ENCODE measurements at places on chromosomes 3 and 15.

DNA sequence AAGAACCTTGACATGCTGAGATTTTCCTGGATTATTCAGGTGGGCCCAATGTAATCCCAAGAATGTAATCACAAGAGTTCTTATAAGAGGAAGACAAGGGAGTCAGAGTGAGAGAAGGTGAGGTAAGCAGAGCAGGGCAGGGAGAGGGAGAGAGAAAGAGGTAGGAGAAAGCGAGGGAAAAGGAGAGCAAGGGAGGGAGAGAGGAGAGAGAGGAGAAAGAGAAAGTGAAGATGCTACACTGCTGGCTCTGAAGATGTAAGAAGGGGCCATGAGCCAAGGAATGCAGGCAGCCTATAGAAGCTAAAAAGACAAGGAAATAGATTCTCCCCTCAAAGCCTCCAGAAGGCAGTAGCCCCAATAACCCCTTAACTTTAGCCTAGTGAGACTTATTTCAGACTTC lies 28.7 kb upstream of the FAM98B start:
- DNase-seq, result no peak

DNA sequence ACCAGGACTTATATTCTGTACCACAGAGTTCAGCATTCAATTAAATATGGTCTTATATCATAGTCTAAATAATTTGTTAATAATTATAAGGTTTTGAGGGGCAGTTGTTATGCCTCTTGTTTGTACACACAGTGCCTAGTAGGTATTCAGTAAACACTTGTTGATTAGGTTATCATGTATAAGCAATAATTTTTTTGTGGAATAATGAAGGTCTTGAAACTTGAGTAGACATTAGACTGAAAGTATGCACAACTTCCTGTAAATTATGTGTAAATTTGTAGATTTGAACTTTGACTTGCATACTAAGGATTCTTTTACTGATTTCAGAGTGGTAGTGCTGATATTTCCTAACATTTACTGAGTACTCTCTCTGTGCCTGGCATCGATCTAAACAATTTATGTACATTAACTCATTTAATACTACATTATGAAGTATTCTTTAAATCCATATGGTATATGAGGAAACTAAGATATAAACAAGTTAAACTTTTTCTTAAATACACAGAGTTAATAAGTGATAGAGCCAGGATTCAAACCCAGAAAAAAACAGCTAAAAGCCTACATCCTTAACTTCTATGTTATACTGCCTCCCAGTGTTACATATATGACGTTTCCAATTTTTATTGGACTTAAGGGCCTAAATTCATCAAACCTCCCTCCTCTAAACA lies 65.1 kb downstream of the GLCE start:
- DNase-seq, result no peak

DNA sequence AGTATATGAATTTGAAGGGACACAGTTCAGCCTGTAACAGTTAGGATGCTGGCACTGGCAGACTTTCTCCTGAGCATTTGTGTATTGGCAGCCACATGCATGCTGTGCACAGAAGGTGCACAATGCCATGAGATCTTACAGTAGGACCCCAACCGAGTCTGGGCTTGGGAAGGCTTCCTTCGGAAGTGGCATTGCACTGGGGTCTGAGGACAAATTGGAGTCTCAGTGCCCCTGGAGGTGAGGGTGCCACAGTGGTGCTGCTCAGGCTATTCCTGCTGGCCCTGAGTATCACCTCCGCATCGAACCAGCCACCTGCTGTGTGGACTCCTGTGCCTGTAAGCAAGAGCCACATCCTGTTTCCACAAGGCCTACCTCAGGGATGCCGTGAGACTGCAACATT lies 99.5 kb downstream of the DNAJB8 start:
- DNase-seq, result no peak

DNA sequence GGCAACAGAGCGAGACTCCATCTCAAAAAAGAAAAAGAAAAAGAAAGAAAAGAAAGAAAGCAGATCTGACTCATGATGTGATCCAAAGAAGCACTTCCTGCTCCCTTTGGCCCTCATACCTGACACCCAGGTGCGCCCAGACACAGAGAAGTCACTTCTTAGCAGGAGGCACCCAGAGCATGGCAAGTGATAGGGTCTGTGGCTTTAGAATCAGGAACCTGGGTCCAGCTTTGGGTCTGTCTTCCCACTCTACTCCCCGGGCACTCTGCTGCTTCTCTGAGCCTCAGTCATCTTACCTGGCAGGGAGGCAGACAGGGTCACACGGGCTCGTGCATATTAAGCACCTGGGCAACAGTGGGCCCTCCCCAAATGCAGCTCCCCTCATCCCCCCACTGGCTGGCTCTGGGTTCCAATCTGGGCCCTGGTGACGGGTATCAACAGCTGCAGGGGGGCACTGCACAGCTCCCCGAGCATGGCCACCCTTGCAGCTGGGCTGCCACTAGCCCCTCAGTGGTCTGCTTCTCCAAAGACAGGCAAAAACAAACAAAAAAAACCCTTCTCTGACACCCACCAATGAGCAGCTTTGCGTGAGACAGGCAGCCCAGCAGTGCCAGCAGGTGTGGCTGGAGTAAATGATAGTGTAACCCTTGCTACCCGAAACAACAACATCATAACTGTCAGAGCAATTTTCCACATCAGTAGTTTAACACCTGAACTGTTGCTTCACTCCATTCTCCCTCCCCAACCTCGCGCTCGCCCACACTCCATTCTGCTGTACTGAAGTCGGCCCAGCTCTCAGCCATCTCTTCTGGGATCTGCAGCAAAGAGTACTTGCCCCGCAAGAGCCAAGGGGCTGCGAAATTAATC lies 99.8 kb downstream of the MEGF11 start:
- no peak for DNase-seq

All from T-helper 22 cell (primary cell).